ENCODE measurements at places on chromosomes 12 and 14.

DNA sequence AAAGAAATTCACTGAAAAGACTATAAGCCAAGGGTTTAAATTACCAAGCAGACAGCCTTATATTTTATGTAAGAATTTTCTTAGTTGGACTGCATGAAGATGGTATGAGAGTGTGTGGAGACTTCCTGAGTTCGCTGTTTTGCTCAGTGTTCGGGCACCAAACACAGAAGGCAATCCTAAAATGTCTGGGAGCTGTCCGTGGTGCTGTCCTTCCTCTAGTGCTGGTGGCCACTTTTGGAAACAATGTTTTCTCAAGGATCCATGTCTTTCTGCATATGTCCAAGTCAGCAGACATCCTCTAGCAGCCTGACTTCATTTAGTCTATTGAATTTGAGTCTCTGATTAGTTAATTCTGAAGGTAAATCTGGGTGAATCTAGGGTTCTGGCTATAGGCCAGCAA, 135.8 kb downstream of the SLC8A3 start:
- no peak for DNase-seq

- no peak for DNase-seq
Observed at GRCh38 chr12:64685050-64685449, 74.2 kb downstream of the GNS start.

- DNase-seq, result no peak
Observed at GRCh38 chr12:33617218-33617617, 177.6 kb upstream of the SYT10 start.

DNA sequence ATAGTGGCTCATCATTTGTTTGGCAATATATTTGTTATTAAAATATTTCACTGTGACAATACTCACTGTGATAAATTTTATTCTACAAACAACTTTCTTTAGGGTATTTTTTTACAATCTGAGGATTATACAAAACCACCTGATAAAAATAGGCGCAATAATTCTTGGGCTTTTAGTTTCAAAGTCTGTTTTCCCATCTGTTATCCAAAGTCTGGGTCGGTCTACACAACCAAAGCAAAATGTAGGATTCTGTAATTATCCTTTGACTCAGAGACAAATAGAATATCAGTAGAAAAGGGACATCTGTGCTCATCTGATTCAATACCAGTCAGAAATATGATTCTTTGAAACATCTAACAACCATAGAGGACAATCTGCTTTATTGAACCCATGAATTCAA, 271.8 kb upstream of the AMIGO2 start:
- DNase-seq, result no peak

DNA sequence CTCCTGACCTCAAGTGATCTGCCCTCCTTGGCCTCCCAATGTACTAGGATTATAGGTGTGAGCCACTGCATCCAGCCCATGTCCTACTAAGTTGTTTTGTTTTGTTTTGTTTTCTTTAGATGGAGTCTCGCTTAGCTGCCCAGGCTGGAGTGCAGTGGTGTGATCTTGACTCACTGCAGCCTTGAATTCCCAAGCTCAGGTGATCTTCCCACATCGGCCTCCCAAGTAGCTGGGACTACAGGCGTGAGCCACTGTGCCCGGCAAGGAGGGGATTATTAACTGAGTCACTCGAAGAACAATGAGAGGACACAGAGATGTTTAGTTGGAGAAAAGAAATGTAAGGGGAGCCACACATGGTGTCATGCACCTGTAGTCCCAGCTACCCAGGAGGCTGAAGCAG, 18.0 kb upstream of the ERBB3 start:
- no peak for DNase-seq

DNA sequence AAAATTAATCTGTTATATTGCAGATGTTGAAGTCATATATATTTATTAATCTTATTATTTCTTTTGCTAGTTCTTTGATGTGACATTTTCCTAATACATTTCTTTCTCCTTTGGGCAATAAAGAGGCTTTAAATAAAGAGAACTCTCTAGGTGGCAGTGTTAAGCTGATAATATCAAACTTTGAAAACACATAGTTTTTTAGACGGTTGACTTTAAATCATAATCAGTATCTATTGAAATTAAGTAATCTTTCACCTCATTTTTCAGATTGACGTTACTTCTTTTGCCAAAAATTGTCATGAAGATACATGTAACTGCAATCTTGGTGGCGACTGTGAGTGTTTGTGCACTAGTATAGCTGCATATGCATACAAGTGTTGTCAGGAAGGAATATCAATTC, 130.8 kb upstream of the PTPRQ start:
- DNase-seq, result no peak

DNA sequence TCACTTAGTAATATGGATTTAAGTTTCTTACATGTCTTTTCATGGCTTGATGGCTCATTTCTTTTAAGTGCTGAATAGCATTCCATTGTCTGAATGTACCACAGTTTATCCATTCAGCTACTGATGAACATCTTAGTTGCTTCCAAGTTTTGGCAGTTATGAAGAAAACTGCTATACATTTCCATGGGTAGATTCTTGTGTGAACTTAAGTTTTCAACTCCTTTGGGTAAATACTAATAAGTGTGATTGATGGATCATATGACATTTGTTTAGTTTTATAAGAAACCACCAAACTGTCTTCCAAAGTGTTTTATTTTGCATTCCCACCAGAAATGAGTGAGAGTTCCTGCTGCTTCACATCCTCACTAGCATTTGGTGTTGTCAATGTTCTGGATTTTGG, 119.2 kb downstream of the NAV3 start:
- DNase-seq, result no peak

GRCh38 chr12:4440187-4440941, 5.3 kb downstream of the FGF6 start:
- DNase-seq, result no peak

DNA sequence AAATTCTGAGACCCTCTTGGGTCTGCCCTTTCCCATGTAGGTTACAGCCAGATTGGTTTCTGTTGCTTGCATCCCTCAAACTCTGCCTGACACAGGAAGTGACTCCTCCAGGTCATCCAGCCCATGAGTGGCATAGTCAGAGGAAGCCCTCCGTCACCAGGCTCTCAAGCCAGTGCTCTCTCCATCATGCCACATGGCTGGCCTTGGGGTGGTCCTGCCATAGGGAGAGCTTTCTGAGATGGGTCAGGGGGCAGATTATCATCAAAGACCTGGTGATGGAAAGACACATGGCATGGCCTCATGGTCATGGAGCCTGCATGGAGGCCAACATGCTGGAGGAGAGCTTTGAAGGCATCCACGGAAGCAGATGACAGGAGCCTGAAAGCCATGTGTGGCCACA, 15.4 kb upstream of the CLMN start:
- DNase-seq, result no peak
